Occipital lobe (tissue), 3 donors: ENCODE measurements at places on chromosomes 6 and 20. TPM values are rescaled to one million over a fixed set of nuclear protein-coding genes. Genes with fewer than 3 reads are reported as not detected.

Gene C20orf204
- total RNA-seq, result 1.2 TPM

GRCh38 chr6:151051164-151051563 is 185.7 kb downstream of the MTHFD1L start:
- no peak for DNase-seq

Gene AVP
- total RNA-seq, result not detected

DNA sequence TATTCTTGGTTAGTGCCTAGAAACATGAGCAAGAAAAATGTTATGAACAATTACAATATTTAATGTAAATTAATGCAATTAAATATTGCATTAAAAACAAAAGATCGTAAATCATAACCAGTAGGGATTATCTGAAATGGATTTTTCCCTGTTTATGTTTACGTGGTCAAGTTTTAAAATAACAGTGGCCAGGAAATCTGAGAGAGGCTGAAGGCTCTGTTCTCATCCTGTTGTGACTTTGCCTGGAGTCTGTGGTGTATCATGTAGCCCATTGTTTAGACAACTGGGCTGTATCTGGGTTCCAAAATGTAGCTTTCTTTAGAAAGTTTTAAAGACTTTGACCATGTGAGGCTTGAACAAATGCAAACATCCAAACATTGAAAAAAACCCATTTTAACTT is 2.4 kb downstream of the MYO6 start:
- DNase-seq, result no peak

DNA sequence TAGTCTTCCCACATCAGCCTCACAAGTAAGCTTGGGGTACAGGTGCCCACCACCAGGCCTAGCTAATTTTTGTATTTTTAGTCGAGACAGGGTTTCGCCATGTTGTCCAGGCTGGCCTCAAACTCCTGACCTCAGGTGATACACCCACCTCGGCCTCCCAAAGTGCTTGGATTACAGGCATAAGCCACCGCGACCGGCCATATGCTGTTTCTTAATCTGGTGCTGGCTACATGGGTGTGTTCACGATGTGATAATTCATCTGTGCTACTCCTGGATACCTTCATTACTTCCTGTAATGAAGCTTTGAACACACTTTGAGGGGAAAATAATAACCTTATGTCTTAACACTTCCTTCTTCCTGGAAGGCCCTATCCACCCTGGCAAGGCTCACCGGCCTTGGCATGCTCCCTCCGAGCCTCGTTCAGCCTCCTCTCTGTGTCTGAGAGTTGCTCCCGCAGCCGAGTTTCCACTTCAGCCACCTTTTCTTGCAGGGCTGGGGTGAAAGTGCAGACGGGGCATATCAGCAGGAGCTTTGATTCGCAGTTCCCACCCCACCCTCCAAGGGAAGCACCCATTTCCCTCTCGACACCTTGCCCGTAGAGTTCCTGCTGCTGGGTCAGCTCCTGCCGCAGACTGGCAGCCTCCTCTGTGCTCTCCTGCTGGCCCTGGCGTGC is 5.6 kb upstream of the PSORS1C2 start:
- DNase-seq, result no peak

Gene ADGRF1
- total RNA-seq, result not detected

DNA sequence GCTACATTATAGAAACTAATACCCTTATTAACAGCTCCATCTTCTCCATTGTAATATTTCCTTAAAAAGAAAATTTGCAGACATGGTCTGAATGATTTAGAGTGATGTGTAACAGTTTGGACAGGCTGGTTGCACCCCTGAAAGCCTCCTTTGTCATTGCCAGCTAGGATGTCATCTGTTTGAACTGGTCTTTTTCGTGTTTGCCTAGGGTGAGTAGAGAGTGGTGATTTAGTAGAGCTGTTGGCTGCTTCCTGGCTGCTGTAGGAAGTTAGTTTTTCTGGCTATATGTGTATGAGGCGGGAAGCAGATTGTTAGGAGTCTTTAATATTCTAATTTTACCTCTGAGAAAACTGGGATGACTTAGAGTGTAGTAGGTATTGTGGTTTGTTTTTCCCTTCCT is 101.1 kb downstream of the ZFAND3 start:
- no peak for DNase-seq

GRCh38 chr20:3648951-3649350 is 14.2 kb downstream of the GFRA4 start:
- no peak for DNase-seq

DNA sequence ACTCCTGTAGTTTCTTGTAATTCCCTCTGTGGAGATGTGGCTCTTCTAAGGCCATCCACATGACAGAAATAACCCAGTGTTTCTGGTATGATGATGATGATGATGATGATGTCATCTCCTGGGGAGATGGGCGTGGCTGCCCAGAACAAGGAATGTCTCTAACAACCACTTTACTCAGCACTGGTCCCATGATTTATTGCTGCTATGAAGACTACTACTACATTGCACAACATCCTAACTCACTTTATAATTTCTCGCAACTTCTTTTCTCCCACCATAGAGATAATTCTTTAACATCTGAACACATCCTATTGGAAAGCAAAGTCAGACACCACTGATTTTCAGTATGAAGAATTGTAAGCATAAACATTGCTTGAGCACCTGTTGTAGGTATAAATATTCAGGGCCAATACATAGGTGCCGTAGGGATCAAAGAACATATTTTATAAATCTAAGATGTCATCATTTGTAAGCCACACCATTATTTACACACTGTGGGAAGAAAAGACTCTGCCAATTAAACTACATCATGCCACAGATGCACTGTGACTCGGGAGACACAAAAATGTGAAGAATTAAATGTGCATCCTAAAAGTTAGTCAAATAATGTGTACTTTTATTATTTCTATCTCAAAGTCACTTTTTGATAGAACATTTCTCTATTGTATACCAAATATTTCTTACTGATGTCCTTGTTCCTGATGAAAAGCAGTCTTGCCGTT is 6.4 kb downstream of the TPMT start:
- no peak for DNase-seq

Gene PTGIS
- total RNA-seq, result 10.8 TPM

DNA sequence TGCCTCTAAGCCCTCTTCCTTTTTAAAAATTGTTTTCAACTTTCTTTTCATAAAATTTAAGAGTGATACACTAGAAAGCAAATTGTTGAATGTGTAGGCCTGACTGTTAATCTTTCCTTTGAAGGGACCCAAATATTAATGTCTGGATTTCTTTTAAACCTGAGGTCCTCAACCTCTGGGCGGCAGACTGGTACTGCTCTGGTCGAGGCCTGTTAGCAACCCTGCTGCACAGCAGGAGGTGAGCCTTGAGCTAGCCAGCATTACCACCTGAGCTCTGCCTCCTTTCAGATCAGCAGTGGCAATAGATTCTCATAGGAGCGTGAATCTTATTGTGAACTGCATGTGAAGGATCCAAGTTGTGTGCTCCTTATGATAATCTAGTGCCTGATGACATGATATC is 191.2 kb downstream of the MANEA start:
- DNase-seq, result no peak

Gene ZNF322
- 46.5 TPM for total RNA-seq

Gene SOX4
- 370 TPM for total RNA-seq

Gene MCHR2
- 4.1 TPM for total RNA-seq

DNA sequence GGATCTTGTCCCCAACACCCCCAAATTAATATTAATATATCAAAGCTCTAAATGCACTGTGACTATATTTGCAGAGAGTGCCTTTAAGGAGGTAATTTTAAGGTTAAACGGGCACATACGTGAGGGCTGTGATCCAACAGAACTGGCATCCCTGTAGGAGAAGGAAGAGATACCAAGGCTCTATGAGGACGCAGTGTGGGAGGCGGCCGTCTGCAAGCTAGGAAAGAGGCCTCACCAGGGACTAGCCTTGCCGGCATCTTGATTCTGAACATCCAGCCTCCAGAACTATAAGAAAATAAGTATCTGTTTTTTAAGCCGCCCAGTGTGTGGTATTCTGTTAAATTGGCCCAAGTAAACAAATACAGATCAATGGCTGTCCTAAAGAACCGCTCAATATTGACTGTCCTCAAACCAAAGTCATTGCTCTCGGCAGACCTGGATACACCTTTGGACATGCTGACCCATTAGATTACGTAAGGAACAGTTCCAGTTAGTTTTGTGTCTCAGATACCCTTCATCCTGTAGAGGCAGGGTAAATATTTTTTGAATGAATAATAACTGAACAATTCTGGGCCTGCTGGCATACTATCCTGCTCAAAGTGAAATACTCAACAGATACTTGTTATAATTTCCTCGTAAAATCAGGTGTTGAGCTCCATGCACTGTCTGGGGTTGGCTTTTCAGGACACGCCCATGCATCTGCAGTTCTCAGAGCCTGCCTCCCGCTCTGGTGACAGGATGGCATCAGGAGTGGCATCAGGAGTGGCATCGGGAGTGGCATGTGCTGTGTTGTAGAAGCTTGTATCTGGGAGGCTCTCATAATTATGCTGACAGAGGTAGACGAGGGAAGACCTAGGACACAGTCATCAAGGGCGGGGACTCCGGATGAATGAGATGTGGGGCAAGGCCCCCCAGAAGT is 6.3 kb downstream of the PRR18 start:
- DNase-seq, result no peak

Gene SIRPD
- not detected for total RNA-seq

Gene FOXQ1
- 1.1 TPM for total RNA-seq

- no peak for DNase-seq
These were observed 81.1 kb downstream of the ALDH8A1 start for GRCh38 chr6:134868812-134869211.

Gene SYNDIG1
- total RNA-seq, result 32.6 TPM

- no peak for DNase-seq
These were observed 245.3 kb downstream of the FARS2 start for GRCh38 chr6:5506597-5506996.
